Stimulated activated CD8-positive, alpha-beta memory T cell treated with anti-CD3 and anti-CD28 coated beads, Interleukin-4, amount 100 ng/mL, for 1 hour (primary cell): ENCODE measurements at places on chromosomes 5 and 9.
A peak's percentile ranks its signal among the peaks of the same experiment; 100 is the strongest.

- no peak for DNase-seq
Observed at GRCh38 chr9:75019654-75020053, 8.4 kb downstream of the CARNMT1 start.

GRCh38 chr5:176587398-176587797, 22.6 kb downstream of the GPRIN1 start:
- no peak for DNase-seq

DNA sequence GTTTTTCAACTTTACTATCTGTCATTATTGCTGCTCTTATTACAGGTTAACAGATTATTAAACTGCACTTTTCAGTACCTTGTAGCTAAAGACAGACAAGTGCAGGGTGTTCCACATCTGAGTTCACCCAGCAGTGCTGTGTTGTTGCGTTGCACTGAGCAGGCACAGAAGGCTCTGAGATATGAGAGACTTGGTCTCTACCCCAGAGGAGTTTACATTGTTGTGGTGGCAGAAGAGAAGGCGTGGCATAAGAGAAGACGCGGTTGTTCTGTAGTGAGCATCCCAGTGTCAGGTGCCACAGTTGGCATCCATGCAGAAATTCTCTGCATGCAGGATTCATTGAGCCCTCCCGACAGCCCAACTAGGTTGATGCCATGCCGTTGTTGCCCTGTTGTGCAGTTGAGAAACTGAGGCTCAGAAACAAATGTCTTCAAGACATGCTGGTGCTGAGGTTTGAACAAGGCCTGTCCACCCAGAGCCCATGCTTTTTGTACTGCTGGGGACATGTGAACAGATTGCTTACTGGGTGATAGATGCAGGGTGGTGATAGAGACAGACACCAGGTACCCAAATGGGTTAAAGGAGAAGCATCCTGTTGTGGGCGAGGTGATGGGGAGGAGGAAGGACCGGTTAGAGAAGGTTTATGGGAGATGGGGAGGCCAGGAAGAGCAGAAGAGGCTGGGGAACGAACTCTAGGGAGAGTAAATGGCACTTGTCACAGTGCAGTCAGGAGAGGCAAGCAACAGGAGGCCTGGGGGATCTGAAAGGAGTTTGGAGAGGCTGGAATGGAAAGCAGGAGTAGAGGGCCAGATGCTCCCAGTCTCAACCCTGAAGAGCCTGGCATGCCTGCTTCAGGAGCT, 8.2 kb downstream of the ABL1 start:
- DNase-seq: no peak

GRCh38 chr5:157651623-157652376, 438 bp downstream of the SOX30 start:
- DNase-seq: peak; percentile 36

DNA sequence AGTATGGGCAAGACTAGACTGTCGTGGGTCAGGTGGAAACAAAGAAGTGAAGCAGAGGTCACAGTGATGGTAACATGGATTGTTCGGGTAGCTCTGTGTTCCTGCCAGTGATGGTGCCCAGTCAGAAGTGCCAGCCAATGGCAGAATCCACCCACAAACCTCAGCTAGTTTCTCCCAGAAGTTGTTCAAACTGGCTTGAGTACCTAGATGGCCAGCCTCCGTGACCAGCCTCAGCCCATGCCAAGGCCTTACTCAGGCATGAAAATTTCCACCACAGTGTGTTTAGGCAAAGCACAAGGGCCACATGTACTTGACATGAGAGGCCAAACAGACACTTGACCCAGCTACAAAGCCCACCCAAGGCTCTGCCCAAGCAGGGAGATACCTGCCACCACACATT, 19.4 kb upstream of the BTNL9 start:
- DNase-seq: no peak

DNA sequence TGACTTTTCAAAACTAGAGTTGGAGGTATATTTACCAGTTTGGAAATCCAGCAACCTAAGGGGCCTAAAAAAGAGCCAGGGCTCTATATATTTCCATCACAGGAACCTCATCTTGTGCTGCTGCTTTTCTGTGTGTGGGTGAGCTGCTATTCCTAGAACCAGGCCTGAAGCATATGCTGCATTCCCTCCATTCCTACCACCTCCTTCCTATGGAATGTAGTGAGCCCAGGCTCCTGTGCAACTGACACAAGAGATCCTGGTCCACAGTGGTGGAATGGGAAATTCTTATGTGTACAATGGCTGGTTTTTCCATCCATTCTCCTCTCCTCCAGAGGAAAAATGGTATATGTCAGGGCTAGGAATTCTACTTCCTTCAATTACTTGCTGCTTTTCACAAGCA, 39.1 kb downstream of the SPEF2 start:
- DNase-seq: no peak

DNA sequence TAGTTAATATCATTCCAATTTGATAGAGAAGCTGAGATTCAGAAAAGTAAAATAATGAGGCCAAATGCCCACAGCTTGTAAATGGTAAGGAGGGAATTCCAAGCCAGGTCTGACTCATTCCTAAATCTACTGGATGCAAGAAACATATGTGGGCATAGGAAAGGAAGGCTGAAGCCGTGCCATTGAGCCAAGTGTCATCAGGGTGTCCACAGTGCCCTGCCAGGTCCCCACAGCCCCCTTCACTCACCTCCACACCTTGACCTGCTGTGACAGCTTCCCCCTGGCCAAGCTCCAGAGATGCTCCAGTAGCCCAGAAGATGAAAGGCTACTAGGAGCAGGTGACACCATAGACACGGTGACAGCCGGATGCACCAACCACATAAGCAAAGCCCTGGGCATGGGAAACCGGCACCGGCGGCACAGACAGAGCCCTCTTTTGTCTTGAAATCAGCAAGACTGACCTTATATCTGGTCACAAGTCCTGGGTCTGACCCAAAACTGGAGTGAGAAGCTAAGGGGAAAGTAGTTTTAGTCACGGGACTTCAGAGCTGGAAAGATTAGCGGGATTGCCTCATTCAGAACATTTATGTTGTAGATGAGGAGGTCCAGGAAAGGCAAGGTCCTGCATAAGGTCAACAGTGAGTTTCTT, 20.1 kb upstream of the FAT2 start:
- DNase-seq: no peak
